Upper lobe of left lung (tissue), 6 donors: ENCODE measurements at places on chromosomes 7 and 10. TPM values are rescaled to one million over a fixed set of nuclear protein-coding genes. Genes with fewer than 3 reads are reported as not detected.
A peak's percentile ranks its signal among the peaks of the same experiment; 100 is the strongest.

- H3K4me1 ChIP-seq = no peaks in the 10 kb centered on the region
- peak overlapping the region; percentile 31 for H3K27ac ChIP-seq
- no peaks in the 10 kb centered on the region for H3K27me3 ChIP-seq
- DNase-seq = no peak
- no peaks in the 10 kb centered on the region for H3K36me3 ChIP-seq
Observed at GRCh38 chr7:99837649-99838361, 10.0 kb downstream of the CYP3A43 start.

GRCh38 chr10:43665054-43665453, 16.4 kb upstream of the ZNF32 start:
- no peak for DNase-seq
- no peak overlapping the region for H3K27ac ChIP-seq
- H3K4me1 ChIP-seq = no peaks in the 10 kb centered on the region
- H3K4me3 ChIP-seq = no peak overlapping the region
- H3K36me3 ChIP-seq = no peaks in the 10 kb centered on the region

- peak overlapping the region; percentile 89 for H3K27ac ChIP-seq
- H3K4me3 ChIP-seq = peak overlapping the region; percentile 67
- H3K27me3 ChIP-seq = no peaks in the 10 kb centered on the region
- H3K4me1 ChIP-seq = peaks cover 15% of the 10 kb centered on the region
Observed at GRCh38 chr10:60732807-60733516, 45.3 kb upstream of the CDK1 start.

GRCh38 chr10:14318007-14318406, 12.7 kb downstream of the FRMD4A start:
- no peak overlapping the region for H3K4me3 ChIP-seq
- H3K27ac ChIP-seq = no peak overlapping the region
- no peaks in the 10 kb centered on the region for H3K36me3 ChIP-seq

- no peaks in the 10 kb centered on the region for H3K27me3 ChIP-seq
- no peak overlapping the region for H3K4me3 ChIP-seq
- no peaks in the 10 kb centered on the region for H3K36me3 ChIP-seq
- no peak for DNase-seq
- no peaks in the 10 kb centered on the region for H3K4me1 ChIP-seq
Observed at GRCh38 chr7:82397879-82398524, 45.6 kb downstream of the CACNA2D1 start.

- DNase-seq = no peak
- no peaks in the 10 kb centered on the region for H3K27me3 ChIP-seq
- H3K36me3 ChIP-seq = no peaks in the 10 kb centered on the region
Observed at GRCh38 chr7:28199021-28199510, 18.5 kb upstream of the JAZF1 start.

DNA sequence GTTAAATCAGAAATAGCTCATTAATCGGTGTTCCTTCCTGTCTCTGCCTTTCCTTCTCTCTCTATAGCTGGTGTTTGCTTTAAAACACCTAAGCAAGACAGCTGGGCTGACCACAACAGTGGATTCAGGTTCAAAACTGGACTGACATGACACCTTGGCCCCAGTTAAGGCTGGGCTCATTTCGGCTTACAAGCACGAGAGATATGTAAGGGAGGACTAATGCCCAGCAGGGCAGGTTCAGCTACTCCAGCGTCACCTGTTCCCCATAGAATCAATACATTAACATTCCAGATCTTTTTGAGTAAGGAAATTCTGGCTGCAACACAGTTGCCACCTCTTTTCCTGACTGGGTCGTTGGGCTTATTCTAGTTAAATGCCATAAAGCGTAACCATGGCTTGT, 323.0 kb upstream of the AOAH start:
- H3K4me3 ChIP-seq = no peak overlapping the region
- no peak overlapping the region for H3K27ac ChIP-seq

Gene FOXP2
- total RNA-seq = 7.2 TPM

Gene HHEX
- 21.9 TPM for total RNA-seq

Gene CREB5
- 9.0 TPM for total RNA-seq

Gene SLC13A1
- total RNA-seq = not detected

Gene DPP6
- not detected for total RNA-seq

Gene COL26A1
- total RNA-seq = 0.20 TPM

Gene PITRM1
- total RNA-seq = 70.4 TPM

Gene TMEM196
- not detected for total RNA-seq
